Progenitor cell of endocrine pancreas (in vitro differentiated cells): ENCODE measurements at places on chromosomes 1 and 21.

GRCh38 chr1:15524283-15525049 is 451 bp upstream of the CASP9 start:
- H3K4me3 ChIP-seq: peak overlapping the region; percentile 93
- DNase-seq: peak; percentile 100
- H3K27me3 ChIP-seq: no peaks in the 10 kb centered on the region
- peak overlapping the region; percentile 100 for H3K27ac ChIP-seq
- H3K36me3 ChIP-seq: peaks cover 1% of the 10 kb centered on the region
- H3K4me1 ChIP-seq: peaks cover 35% of the 10 kb centered on the region

GRCh38 chr1:44239961-44240371 is 26.7 kb downstream of the DMAP1 start:
- peaks cover 31% of the 10 kb centered on the region for H3K4me1 ChIP-seq
- no peak for DNase-seq
- H3K36me3 ChIP-seq: peaks cover 9% of the 10 kb centered on the region
- no peaks in the 10 kb centered on the region for H3K27me3 ChIP-seq
- H3K27ac ChIP-seq: peak overlapping the region; percentile 31
- no peak overlapping the region for H3K4me3 ChIP-seq

DNA sequence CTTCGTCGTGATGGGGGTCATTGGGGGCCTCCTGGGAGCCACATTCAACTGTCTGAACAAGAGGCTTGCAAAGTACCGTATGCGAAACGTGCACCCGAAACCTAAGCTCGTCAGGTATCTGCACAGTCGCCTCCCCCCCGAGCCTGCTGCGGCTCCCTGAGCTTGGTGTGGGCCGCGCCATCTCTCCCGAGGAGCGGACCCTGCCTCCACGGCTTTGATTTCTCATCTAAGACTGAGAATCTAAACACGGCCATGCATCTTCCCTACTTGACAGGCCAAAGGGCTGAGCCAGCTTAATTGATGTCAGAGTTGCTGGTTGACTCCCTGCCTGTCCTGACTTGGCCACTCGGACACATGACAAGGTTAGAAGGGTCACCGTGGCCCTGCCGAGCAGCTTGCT is 19.1 kb downstream of the NPPA start:
- H3K4me1 ChIP-seq: no peaks in the 10 kb centered on the region
- H3K27ac ChIP-seq: no peak overlapping the region
- no peak for DNase-seq
- no peaks in the 10 kb centered on the region for H3K27me3 ChIP-seq
- H3K36me3 ChIP-seq: peaks cover 20% of the 10 kb centered on the region

DNA sequence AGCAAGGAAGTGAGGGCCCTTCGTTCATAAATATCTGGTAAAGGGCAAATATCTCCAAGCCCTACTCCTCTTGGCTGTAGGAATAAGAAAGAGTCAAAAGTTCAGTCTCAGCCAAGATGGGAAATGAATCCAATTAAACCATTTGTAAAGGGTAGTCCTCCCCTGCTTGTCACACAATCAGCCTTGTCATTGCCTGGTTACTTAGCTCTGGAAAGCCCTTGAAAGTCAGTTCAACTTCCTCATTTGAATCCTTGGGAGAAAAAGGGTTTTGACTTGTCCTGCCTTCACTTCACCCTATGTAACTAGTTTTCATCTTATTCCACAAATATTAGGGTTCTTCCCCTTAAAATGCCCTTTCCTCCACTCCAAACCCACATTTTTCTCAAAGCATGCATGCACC is 100.0 kb downstream of the ELAVL4 start:
- H3K4me3 ChIP-seq: no peak overlapping the region
- no peaks in the 10 kb centered on the region for H3K4me1 ChIP-seq
- DNase-seq: no peak
- H3K27me3 ChIP-seq: peaks cover 8% of the 10 kb centered on the region
- no peak overlapping the region for H3K27ac ChIP-seq

GRCh38 chr1:42420911-42421585 is 34.8 kb downstream of the ZMYND12 start:
- no peak overlapping the region for H3K4me3 ChIP-seq
- H3K36me3 ChIP-seq: no peaks in the 10 kb centered on the region

DNA sequence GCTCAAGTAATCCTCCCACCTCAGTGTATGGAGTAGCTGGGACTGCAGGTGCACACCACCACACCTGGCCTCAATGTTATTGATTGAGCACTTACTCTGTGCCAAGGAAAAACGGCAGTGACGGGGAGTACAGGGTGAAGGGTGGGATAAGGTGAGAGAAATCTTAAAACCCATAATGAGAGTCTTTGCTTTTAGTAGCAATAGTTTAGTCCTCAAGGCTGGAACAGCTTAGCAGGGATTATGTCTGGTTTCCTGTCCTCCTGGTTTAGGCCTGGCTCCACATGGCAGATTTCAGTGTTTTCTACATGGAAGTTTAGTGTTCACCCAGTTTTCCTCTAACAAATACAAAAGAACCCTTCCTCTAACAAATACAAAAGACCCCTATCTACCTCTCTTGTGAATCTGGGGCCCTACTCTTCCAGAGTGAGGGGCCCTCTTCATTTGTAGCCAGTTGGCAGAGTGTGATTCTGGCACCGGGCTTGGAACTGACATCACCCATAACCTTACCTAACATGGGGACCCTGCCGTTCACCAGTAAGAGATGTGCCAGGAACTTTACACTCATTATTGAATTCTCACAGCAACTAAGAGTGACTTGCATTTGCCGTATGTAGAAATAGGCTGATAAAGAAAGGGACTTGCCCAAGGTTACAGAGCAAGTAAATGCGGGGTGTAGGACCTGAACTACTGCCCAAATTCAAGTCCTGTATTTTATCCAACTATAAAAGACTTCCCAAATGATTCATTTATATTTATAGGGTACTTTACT is 6.9 kb downstream of the ZNF691 start:
- peak overlapping the region; percentile 54 for H3K27ac ChIP-seq
- no peak for DNase-seq
- no peaks in the 10 kb centered on the region for H3K4me1 ChIP-seq
- peaks cover 52% of the 10 kb centered on the region for H3K36me3 ChIP-seq
- H3K4me3 ChIP-seq: no peak overlapping the region
- no peaks in the 10 kb centered on the region for H3K27me3 ChIP-seq

- no peak overlapping the region for H3K4me3 ChIP-seq
- DNase-seq: no peak
- H3K27me3 ChIP-seq: peaks cover 9% of the 10 kb centered on the region
Measured at GRCh38 chr1:184418652-184419349, 32.0 kb downstream of the C1orf21 start.

- no peak overlapping the region for H3K4me3 ChIP-seq
- no peaks in the 10 kb centered on the region for H3K27me3 ChIP-seq
- no peaks in the 10 kb centered on the region for H3K36me3 ChIP-seq
- no peak overlapping the region for H3K27ac ChIP-seq
- H3K4me1 ChIP-seq: peaks cover 18% of the 10 kb centered on the region
Measured at GRCh38 chr1:219416598-219417238, 196.2 kb downstream of the ZC3H11B start.

DNA sequence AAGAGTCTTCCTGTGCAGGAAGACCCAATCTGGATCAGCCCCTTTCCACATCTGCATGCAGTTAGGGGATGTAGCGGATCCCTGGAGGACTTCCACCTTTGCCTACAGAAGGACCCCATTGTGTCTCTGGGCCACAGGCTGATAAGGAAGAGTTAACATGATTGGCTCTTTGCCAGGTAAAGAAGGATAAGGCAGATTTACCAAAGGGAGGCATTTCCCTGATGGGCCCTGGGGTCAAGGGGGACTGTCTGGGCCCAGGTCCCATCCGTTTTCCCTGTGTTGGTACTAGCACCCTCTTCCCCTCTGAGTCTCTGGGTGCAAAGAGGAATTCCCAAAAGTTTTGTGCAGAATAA is 29.1 kb downstream of the SLC26A9 start:
- peaks cover 12% of the 10 kb centered on the region for H3K4me1 ChIP-seq
- peaks cover 5% of the 10 kb centered on the region for H3K27me3 ChIP-seq
- no peak for DNase-seq
- H3K4me3 ChIP-seq: no peak overlapping the region
- no peaks in the 10 kb centered on the region for H3K36me3 ChIP-seq
- no peak overlapping the region for H3K27ac ChIP-seq

GRCh38 chr1:234322979-234323378 is 50.3 kb upstream of the COA6 start:
- no peak for DNase-seq
- peaks cover 50% of the 10 kb centered on the region for H3K27me3 ChIP-seq
- no peaks in the 10 kb centered on the region for H3K4me1 ChIP-seq
- no peak overlapping the region for H3K4me3 ChIP-seq
- no peak overlapping the region for H3K27ac ChIP-seq

DNA sequence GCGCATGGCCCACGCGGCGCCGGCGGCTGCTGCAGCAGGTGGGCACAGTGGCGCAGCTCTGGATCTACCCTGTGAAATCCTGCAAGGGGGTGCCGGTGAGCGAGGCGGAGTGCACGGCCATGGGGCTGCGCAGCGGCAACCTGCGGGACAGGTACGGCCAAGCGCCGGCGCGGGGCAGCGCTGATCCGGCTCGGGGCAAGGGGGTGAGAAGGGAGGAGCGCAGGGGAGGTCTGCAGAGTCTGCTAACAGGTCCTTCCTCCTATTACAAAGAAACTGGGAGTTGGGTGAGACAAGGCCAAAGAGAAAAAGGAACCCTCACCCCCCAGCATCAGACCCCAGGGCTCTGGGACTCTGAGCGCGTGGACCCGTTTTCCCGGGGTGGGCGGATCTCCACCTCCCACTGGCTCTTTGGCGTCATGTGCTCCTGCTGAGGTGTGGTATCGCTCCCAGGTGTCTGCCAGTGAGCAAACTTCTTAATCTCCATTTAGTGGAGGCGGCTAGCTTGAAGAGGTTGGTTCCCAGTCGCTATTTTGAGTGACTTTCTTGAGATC is 431 bp downstream of the MTARC1 start:
- H3K4me3 ChIP-seq: peak overlapping the region; percentile 87
- no peaks in the 10 kb centered on the region for H3K27me3 ChIP-seq
- peak overlapping the region; percentile 98 for H3K27ac ChIP-seq
- peaks cover 7% of the 10 kb centered on the region for H3K36me3 ChIP-seq

DNA sequence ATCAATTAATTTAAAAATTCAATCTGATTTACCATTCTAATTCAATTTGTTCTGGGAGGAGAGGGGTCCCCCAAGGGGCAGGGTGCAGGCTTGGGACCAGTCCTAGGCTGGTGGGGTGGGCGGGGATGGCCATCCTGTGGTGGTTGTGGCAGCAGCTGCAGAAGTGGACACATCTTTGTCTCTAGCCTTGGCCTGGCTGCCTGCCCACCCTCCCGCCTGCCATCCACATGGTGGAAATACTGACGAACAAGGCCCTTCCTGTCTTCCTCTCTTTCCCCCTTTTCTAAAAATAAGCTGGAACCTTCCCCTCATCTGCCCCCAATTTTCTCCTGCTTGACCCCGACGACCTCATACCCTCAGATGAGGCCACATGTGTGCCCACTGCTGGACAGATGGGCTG is 130.9 kb downstream of the FOXD2 start:
- H3K27me3 ChIP-seq: peaks cover 50% of the 10 kb centered on the region
- no peak overlapping the region for H3K27ac ChIP-seq
- no peak overlapping the region for H3K4me3 ChIP-seq

DNA sequence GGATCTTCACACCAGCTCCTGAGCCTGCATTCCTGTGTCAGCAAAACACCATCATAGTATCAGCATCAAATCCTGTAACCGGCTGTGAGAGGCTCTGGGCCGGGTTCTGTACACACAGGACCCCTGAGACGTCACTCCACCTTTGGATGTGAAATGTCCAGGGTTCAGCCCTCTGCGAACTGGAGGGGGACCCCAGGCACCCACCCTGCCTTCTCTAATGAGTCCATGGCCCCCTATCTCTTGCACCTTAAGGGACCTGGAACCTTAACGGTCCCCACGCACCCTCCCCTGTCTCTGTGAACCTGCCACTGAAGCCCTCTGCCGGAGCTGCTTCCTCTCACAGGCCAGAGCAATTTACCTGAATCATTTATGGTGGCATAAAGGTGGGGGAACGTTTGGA is 257.8 kb downstream of the NPHP4 start:
- H3K36me3 ChIP-seq: no peaks in the 10 kb centered on the region
- peaks cover 14% of the 10 kb centered on the region for H3K27me3 ChIP-seq
- peaks cover 1% of the 10 kb centered on the region for H3K4me1 ChIP-seq
- no peak overlapping the region for H3K4me3 ChIP-seq
- no peak overlapping the region for H3K27ac ChIP-seq
- no peak for DNase-seq

GRCh38 chr1:23367451-23367790 is 2.2 kb downstream of the ZNF436 start:
- H3K4me1 ChIP-seq: peaks cover 37% of the 10 kb centered on the region
- no peaks in the 10 kb centered on the region for H3K27me3 ChIP-seq
- H3K36me3 ChIP-seq: peaks cover 48% of the 10 kb centered on the region
- no peak for DNase-seq

DNA sequence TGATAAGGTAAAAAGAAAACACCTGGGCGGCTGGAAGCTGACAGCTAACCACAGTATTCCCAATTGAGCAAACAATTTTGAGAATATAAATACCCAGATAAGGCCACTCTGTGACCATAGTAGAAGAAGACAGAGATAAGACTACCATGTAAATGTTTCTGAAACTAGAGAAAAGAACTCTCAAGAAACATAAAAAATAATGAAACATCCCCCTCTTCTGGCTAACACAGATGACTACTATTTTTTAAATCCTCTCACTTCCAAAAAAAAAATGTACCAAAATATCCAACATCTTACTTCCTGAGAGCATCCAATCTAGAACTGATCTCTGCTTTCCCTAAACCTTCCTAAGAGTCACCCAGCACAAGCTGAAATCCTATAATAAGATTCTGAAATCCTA is 125.9 kb downstream of the HFM1 start:
- peaks cover 10% of the 10 kb centered on the region for H3K4me1 ChIP-seq
- H3K4me3 ChIP-seq: no peak overlapping the region
- no peak overlapping the region for H3K27ac ChIP-seq
- H3K27me3 ChIP-seq: peaks cover 56% of the 10 kb centered on the region

- H3K4me3 ChIP-seq: peak overlapping the region; percentile 98
- H3K36me3 ChIP-seq: peaks cover 11% of the 10 kb centered on the region
- peaks cover 15% of the 10 kb centered on the region for H3K4me1 ChIP-seq
- H3K27ac ChIP-seq: peak overlapping the region; percentile 98
- no peaks in the 10 kb centered on the region for H3K27me3 ChIP-seq
Measured at GRCh38 chr1:154272999-154273563, 652 bp downstream of the HAX1 start.

GRCh38 chr1:115526900-115527299 is 114.9 kb upstream of the VANGL1 start:
- no peak overlapping the region for H3K27ac ChIP-seq
- H3K4me3 ChIP-seq: no peak overlapping the region
- no peaks in the 10 kb centered on the region for H3K27me3 ChIP-seq
- H3K36me3 ChIP-seq: no peaks in the 10 kb centered on the region
- DNase-seq: no peak

DNA sequence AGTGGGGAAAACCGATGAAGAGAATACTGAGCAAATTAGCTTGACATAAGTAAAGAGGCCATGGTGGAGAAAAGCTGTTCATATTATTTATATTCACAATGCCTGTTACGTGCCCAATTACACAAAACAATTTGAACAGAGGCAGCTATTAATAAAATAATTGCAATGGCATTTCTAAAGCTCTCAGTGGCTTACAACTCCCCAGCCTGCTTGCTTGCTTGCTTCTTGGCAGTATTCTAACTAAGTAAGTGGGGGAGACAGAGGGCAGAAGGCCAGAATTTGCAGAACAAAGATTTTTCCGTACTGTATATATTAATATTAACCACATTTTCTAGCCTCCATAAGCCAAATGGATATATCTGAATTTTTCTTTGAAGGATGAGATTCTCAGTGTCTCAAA is 12.9 kb downstream of the PTPN14 start:
- no peak overlapping the region for H3K27ac ChIP-seq
- H3K27me3 ChIP-seq: no peaks in the 10 kb centered on the region
- no peak overlapping the region for H3K4me3 ChIP-seq
